ENCODE measurements at places on chromosomes 3 and 15.
A peak's percentile ranks its signal among the peaks of the same experiment; 100 is the strongest.

- no peak for DNase-seq
Measured at GRCh38 chr3:190494907-190495306, 19.0 kb upstream of the IL1RAP start.

DNA sequence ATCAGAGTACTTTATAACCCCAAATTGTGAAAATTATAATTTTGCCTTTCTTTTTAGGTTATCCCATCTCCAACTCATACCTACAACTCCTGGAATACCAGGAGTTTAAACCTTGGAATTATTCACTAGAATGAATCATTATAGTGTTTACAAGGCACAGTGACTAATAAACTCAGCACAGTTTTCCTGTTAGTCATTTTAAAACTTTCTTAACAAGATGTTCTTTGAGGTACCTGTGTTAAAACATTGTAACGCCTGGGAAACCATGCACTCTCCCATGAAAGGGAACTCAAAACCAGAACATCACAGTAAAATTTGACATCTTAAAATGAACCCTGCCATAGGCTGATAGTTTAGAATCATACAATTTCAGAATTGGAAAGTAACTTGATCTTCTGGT is 132.4 kb upstream of the OSTN start:
- peak; percentile 88 for DNase-seq

- peak; percentile 64 for DNase-seq
Measured at GRCh38 chr3:196399485-196399945, 32.7 kb downstream of the UBXN7 start.

GRCh38 chr3:106184540-106185457 is 316.0 kb upstream of the CBLB start:
- no peak for DNase-seq

GRCh38 chr15:60070838-60071493 is 66.9 kb downstream of the FOXB1 start:
- peak; percentile 92 for DNase-seq

GRCh38 chr3:85164436-85164835 is 205.6 kb downstream of the CADM2 start:
- DNase-seq = no peak

DNA sequence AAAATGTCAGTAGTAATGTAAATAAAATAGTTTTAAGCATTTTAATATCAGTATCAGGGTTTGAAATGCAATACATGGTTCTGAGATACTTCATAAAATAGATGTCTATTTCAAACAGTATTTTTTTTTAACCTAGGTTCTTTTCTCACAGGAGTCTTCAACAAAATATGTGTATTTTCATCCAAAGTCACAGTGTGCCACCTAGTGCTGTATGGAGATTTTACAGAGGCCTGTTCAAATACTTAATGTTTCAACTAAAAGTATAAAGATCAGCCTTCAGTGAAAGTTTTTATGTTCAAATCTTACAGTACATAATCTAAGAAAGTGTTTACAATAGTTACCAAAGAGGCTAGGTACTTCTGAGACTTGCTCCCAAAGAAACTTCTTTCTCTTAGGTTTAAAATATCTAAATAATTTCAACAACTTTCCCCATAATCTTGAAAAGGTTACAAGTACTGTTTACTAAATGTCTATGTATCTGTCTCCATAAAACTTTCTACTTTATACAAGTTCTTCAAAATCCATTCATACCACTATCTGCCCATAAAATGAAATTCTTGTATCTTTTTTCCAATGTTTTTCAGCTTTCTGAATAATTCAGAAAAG is 38.3 kb downstream of the SCAPER start:
- DNase-seq = peak; percentile 36

GRCh38 chr3:63832395-63832794 is 13.3 kb downstream of the C3orf49 start:
- no peak for DNase-seq

DNA sequence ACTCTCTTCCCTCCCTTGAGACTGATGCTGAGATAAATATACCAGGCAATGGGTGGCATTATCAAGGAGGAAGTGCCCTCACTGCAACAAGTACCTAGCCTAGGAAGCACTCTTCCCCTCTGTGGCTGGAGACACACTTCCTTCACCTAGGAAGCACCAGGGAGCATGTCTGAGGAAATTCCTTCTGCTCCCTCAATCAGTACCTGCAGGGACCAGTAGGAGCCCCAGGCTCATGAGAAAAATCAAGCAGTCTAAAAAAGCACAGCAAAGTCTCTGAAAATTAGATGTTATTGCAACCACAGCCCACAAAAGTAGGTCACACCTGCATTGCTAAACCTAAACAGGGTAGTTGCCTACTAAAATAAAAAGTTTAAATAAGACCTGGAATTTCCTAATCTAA is 78.2 kb upstream of the TRPM1 start:
- no peak for DNase-seq

DNA sequence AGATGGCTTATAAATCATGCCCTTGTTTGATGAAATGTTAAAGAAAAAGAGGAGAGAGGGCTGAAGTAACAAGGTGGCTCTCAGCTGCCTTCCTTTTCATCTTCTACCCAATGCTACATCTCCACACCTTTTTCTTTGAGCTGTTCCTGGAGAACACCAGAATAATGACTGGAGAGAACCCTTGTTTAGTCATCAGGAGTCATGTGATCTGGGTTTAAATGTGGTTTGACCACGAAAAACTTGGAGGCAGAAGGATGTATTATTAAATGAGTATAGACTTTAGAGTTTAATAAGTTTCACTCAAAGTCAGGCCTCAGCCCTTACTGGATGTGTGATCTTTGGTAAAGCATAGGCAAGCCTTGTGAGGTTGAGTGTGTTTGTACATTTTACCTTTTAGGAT is 230.3 kb upstream of the TBL1XR1 start:
- DNase-seq = peak; percentile 51

DNA sequence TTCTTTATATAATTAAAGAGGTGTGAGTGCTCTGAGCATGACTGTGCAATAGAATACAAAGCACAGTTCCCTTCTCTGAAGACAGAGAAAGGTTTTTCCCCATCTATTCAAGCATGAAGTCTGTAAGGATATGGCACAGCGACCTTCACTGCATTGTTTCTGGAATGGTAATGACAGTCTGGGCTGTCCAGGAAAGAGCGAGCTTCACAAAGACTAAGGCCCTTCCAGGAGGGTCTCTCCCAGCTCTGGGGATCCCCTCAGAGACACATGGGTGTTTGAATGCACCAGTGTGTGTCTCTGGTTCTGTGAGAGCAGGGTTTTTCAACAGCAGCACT is 179.9 kb upstream of the NR2E3 start:
- no peak for DNase-seq

- DNase-seq = no peak
Measured at GRCh38 chr3:50531201-50531600, 27.8 kb upstream of the CACNA2D2 start.

DNA sequence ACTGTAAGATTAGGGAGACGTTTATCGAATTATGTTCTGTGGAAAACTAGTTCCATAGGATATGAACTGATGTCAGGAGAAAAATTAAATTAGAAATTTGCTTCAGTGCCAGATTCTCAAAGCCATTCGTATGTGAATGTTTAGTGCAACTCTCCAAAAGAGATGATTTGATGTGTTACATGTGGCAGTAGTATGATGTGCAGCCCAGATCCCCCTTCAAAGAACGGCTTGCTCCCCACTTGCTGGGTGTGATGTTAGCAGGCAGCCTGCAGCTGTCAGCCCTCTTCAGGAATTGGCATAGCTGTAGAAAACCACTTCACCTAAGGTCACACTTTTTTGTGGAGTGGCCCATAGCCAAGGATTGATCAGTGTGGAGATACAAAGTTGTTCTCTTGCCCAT is 127.0 kb upstream of the CCDC54 start:
- no peak for DNase-seq

DNA sequence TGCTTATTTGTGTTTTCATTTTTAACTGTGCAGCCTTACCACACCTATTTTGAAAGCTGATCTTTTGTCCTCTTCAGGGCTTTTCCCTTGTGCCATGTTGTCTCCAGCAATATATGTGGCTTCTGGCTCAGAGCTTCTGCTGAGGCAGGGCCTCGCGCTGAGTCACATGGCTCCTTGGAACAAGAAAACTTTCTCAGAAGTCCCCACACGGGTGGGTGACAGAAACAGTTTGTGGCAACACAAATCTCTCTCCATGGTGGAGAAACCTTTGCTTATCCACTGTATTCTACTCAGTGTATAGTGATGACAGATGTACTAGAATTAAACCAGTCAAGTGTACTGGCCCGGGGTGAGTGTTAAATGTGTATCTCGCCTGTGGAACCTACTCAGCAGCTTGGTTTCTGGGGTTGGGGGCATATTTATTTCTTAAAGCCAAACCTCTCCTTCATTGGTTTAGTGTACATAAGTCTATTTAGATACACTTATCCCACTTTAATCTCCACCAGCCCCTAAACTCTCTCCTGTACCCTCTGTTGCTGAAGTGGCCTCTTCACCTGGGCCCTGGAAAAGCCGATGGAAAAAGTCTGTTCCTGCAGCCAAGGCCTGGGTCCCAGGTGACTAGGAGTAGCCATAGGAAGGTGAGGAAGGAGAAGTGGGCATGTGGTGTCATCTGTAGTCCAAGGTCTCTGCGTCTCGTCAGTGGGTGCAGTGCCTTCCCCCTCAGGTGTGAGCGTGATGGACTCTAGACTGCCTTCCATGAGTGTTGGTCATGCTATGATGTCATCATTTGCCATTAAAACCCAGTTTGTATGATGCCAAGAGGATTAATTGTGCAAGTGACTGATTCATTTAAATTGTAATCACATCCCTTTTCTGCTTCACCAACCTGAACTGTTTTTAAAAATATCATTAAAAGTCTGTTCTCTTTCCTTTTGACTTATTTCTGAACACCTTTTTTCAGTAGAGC is 3.2 kb upstream of the FBXL22 start:
- no peak for DNase-seq

- no peak for DNase-seq
Measured at GRCh38 chr3:108091498-108092250, 843 bp upstream of the CD47 start.

GRCh38 chr3:60919296-60919695 is 332.0 kb downstream of the FHIT start:
- DNase-seq = peak; percentile 44

DNA sequence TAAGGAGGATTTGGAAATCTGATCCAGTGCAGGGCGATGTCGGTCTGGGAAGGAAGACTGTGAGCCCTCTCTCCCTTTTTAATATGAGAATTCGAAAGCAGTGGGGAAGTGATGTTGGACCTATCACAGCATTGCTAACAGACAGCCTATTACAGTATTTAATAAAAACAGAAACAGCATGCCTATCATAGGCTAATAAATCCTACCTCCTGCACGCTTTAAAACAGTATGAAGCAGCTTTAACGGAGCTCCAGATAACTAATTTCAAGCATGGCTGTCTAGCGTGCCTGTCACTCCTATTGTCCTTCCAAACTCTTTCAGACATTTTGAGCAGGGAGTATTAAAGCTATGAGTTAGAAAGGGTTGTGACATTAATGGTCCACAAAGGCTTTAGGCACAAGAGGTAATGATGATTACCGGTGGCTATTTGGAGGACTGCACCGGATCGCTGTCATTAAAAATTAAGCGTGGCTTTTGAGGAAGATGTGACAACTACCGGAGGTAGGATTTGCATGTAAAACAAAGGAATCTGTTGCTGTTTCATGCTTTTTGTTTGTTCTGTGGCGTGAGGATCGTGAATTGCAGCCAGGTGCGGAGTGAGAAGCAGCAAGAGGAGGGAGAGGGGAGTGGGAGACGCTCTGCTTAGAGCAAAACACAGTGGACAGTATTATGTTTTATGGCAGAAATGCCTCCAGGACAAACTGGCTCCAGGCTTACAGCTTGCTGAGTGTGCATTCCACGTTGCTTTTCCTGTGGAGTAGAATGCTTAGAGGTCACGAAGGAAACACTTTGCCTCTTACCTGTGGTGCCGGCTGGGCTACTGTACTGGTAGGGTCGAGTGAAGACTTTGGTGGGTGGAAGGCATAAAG is at the start of gene KCNMB2:
Gene KCNMB2, plus strand, starts transcription at position 226 of the 869 bp plus-strand sequence.
- DNase-seq = no peak

GRCh38 chr3:137762674-137763593 is 1.2 kb upstream of the SOX14 start:
- DNase-seq = no peak

- no peak for DNase-seq
Measured at GRCh38 chr15:96409215-96410138, 79.0 kb downstream of the NR2F2 start.

- no peak for DNase-seq
Measured at GRCh38 chr3:177561365-177561764, 364.1 kb upstream of the TBL1XR1 start.

- no peak for DNase-seq
Measured at GRCh38 chr3:127671523-127672428, 976 bp upstream of the ABTB1 start.

GRCh38 chr3:43222590-43222989 is 63.8 kb upstream of the SNRK start:
- DNase-seq = no peak

DNA sequence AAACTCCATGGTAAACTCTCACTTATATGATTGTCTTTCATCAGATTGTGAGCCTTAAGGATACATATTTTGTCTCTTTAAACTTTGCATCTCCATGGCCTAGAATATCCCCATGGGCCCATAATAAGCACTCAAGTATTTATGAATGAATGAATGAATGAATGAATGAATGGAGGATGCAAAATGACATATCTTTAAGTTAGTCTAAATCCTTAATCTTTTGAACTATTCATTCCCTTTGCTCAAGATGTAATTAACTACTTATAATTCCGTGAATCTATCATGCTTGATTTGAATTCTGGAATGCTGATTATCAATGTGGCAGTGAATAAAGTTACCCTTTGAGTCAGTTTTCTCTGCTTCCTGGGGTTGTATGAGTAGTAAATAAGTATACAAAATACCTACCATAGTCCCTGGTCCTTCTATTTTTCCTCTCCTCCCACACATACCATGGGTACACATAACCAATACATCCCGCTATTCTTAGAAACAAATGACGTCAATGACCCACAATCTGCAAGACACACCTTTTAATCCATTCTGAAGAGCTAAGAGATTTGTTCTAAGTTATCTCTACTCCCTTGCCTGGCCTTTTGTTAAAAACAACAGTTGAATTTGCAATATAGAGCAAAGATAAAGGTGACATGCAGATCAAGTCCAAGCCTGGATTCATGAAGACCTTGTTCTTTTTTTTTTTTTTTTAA is 94.5 kb downstream of the FBN1 start:
- DNase-seq = peak; percentile 36

Measured in HCEC 1CT (cell line).